ENCODE measurements at places on chromosomes 12 and 14.

GRCh38 chr12:14417715-14418114 lies 52.2 kb downstream of the ATF7IP start:
- peak; percentile 88 for DNase-seq

GRCh38 chr12:59646636-59647035 lies 50.8 kb downstream of the SLC16A7 start:
- DNase-seq, result no peak

DNA sequence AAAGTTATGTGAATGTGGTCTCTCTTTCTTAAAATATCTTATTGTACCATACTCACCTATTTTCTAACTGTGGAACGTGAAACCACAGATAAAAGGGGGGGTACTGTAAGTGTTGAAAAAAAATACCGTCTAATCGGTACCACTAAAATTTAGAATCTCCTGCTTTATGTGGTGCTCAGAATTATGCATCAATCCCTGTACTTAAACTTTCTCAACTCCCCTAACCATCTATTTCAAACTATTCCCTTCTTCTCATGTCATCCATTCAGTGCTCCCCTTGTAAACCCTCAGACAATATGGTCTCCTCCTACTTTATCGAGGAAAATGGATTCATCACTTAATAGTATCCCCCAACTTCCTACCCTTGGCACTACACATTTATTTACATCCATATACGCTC lies 23.7 kb downstream of the DEPDC4 start:
- no peak for DNase-seq

- DNase-seq, result peak; percentile 19
Observed at GRCh38 chr14:98580131-98580678, 691.8 kb downstream of the BCL11B start.

DNA sequence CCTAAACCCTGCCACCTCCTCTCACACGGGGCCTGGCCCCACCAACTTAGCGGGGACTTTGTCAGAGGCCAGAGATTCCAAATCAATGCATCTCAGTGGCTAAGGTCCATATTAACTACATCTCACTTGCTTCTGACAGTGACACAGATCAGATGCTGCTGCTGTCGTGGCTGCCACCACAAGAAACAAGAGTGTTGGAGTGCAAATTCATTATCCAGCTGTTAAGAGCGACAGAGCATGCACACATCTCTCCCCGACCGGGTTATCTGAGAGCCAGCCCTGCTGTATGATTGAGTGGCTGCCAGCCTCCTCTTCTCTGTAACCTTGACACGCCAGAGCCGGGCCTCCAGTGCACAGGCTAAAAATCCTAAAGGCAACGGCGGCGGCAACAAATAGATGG lies 40.2 kb downstream of the SPRING1 start:
- no peak for DNase-seq

All from CD4-positive, alpha-beta T cell treated with Interleukin-21 for 1 hour (primary cell).